ENCODE measurements at places on chromosomes 13 and 19.

DNA sequence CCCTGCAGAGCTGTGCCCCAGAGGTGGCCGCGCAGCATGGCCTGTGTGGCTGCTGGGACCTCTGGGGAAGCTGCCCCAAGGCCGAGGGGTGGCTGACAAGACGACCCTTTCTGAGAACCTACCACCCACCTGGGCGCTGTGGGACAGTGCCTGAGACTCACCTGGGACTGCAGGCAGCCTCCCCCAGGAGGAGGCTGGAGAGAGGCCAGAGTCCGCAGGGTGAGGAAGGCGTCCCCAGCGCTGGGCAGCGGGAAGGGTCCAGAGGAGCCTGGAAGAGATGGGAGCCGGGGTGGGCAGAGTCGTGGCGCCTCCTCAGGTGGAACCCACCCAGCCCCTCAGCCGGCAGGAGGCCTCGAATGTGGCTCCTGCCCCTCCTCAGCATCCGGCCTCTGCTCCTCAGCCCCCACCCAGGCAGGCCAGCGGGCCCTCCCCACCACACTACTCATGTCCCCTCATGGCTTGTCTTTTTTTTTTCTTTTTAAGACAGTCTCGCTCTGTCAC lies 25.3 kb downstream of the CILP2 start:
- DNase-seq = no peak

DNA sequence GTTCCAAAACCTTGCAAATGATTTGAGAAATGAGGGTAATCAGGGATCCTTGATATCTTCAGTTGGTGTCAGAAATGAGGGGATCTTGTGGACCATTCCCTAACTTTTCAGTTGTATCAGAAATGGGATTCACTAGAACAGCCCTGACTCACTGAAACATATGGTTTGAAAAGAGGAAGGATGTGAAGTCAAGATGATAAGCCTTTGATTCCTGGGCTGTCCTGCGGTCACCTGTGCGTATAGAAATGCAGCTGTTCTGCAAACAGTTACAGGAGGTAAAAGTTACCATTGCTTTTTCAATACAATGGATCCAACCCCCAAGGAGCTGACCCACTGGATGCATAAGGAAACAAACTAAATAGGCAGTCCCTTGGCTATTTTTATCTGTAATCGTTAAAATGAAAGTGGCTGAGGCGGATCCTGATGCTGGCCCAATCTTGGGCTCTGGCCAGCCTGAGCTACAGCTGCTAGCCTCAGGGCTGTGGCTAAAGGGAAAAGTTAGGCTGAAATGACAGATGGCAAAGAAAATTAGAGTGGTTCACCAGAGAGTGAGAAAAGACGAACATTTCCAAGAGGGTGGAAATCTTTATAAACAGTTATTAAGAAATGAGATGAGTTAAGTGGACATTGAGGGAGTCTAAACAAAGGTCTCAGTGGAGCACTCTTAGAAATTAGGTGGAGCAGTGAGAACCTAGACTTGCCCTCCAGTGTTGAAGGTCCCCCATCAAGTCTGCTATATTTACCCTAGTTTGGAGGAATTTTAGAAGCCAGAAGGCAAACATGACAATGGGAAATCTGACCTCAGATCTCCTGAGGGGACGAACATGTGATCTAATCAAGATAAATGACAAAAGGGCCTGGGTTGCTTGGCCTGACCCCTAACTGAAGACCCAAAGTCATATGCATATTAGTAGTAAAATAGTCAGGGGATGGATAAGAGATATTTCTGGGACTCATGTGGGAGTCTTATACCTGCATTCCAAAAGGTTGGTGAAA lies 7.6 kb downstream of the SIGLECL1 start:
- no peak for DNase-seq

DNA sequence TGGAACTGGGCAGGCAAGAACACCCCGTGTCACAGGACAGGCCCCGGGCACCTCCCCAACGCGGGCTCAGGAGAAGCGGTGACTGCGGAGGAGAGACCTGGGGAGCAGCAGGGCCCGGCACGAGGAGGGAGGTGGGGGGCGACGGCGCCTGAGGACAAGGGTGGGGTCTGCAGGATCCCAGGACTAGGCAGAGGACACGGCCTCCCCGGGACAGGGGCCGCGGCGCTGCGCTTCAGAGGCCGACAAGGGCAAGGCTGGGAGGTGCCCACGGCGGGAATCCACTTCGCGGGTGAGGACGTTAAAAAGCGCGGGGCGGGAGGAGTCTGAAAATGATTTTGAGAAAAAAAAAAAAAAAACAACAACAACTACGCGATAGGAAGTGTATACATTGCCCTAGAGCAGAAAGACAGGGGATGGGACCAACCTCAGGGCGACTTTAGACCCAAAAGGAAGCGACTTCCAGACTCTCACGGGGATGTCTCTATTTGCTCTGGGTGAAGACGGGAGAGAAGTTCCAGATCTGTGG lies 44.9 kb downstream of the ZNF611 start:
- no peak for DNase-seq

DNA sequence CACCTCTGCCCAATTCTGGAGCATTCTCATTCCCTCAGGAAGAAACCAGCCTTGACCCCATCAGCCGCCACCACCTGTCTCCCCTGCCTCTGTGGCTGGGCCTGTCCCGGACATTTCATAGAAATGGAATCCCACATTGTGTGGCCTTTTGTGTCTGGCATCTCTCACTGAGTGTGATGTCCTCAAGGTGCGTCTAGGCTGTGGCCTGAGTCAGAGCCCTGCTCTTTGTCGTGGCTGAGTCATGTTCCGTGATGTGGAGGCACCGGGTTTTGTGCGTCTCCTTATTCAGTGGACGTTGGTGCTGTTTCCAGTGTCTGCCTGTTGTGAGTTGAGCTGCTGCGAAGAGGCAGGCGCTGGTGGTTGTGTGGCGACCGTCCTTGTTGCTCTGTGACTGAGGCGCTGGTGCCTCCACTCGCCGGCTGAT lies 3.5 kb downstream of the FZR1 start:
- DNase-seq = no peak

DNA sequence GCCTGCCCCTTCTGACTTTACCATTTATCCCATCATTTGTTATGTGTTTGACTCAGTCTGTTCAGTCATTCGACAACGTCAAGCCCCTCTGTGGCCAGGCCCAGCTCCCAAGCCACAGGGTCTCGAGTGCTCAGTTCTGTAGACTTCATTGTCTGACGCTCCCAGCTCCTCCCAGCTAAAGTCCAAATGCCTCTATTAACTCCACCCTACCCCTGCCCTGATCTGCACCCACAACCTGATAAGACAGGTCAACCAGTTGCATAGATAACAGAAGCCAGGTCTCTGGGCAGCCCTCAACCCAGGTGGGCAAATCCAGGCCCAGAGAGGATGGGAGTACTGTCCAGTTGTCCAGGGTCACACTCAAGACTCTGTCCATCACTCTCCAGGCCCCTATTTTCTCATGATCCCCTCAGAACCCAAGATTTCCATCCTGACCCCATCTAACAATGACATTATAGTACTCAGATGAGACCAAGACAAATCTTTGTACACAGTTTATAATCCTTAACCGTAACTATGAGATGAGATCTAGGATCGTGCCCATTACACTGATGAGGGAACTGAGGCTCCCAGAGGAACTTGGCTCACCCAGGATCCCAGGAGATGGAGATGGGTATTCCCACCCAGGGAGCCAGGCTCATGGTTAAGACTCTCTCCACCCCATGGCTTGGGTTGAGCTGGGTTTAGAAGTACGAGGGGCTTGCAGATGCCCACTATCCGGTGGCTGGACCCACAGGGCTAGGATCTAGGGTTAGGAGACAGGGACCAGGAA lies 1.1 kb downstream of the TM6SF2 start:
- no peak for DNase-seq

DNA sequence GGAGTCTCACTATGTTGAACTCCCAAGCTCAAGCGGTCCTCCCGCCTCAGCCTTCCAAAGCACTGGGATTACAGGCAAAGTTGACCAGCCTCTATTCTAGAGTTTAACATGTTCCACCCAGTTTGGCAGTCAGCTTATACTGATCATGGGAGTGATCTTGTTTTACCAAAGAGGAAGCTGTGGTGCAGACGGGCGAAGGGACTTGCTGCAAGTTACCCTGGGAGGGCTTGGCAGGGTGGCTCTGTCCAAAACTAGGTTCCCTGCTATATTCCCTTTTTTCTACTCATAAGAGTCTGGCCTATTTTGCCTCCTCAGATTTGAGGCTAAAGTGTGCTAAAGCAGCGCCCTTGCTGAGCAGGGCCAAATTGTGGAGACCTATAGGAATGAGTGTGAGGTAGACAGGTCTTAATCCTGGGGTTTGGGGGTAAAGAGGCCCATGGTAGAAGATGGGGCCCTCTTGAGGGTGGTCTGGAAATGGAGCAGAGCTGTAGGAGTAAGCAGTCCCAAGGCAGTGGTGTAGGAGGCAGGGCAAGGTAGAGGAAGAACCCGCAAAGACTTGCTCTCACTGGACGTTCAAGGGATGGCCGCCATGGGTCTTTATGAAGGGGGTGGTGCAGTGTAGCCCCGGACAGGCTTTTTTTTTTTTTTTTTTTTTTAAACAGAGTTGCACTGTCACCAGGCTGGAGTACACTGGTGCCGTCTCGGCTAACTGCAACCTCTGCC lies 3.3 kb downstream of the RPS19 start:
- DNase-seq = no peak

DNA sequence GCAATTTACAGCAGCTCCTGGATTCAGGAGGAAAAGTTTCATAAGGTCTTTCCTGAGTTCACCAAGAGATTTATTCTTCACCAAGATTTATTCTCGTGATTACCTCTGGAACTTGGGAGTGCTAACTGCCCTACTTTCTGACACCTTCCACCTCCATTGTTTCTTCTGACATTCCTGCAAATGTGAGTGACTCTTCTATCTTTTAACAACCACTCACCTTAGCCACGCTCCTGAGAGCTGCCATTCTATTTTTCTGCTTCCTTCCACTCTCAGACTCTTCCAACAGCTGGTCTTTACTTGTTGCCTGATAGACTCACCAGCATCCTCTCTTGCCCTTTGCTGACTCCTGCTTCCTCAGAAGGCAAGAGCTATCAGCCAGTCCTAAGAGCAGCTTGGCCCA lies 11.5 kb upstream of the CBY2 start:
- DNase-seq = no peak

- DNase-seq = no peak
These were observed 7.9 kb upstream of the WBP4 start for GRCh38 chr13:41053384-41053826.

GRCh38 chr19:31538879-31539278 lies 189.6 kb upstream of the TSHZ3 start:
- no peak for DNase-seq

DNA sequence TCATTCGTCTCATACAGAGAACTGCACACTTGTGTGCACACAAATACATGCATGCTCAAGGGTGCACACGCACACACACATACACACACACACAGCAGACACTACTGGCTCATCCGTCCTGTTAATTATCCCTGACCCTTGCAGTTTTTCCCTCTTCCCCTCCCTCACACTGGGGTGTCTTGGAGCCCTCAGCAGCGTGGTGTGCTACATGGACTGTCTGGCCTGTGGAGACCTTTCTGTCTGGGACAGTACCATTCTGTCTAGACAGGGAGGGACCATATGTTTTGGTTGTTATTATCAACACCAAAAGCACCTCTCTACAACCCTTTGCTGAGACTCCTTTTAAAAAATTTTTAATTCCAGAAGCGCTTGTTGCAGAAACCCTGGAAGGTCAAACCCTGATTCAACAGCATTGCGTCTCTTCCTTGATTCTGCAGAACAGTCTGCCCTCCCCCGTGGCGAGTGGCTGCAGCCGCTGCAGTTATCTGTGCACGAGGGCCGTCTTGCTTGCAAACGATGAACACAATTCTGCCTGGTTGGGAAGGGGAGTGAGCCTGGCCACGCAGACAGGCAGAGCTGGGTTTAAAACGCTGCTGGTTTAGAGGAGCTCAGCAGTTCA lies 374.0 kb downstream of the IRS2 start:
- DNase-seq = no peak

- no peak for DNase-seq
These were observed 645.0 kb downstream of the EFNB2 start for GRCh38 chr13:105890509-105890908.

GRCh38 chr13:35554972-35555623 lies 78.6 kb upstream of the MAB21L1 start:
- no peak for DNase-seq

GRCh38 chr13:35714121-35714520 lies 237.6 kb upstream of the MAB21L1 start:
- DNase-seq = no peak

GRCh38 chr13:97390941-97391600 lies 42.9 kb upstream of the RAP2A start:
- no peak for DNase-seq

- DNase-seq = no peak
These were observed 217.8 kb downstream of the LHFPL6 start for GRCh38 chr13:39385154-39385553.

GRCh38 chr19:10553943-10554381 lies 10.3 kb downstream of the ATG4D start:
- DNase-seq = peak; percentile 53

DNA sequence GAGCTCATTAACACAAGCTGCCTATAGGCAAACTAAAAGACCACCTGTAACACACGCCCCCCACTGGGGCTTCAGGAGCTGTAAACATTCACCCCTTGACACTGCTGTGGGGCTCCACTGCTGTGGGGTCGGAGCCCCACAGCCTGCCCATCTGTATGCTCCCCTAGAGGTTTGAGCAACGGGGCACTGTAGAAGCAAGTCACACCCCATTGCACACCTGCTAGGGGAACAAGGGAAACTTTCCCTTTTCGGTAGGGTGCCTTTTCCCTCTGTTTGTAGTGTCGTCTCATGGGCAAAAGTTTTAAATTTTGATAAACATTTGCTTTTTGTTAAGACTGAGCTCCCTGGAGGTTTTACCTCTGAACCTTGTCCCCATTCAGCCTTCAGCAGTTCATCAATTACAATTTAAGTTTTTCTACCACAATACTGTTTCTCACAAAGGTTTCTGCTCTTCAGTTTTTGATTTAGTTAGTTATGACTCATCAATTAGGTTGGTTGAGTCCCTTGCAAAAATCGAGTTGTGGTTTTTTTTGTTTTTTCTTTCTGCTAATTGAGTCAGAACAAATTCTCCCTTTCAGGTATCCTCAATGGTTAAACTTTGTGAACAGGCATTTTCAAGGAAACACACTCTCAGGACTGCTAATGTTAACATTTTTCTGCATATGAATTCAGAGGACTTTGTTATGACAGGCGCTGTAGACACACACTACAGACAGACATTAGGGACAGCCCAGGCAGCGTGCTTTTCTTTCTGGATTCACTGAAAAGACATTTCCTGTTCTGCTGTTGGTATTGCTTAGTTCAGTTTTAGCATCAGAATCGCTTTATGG lies 35.1 kb downstream of the ZNF433 start:
- DNase-seq = no peak

GRCh38 chr19:20044663-20045062 lies 5.4 kb upstream of the ZNF682 start:
- DNase-seq = no peak

DNA sequence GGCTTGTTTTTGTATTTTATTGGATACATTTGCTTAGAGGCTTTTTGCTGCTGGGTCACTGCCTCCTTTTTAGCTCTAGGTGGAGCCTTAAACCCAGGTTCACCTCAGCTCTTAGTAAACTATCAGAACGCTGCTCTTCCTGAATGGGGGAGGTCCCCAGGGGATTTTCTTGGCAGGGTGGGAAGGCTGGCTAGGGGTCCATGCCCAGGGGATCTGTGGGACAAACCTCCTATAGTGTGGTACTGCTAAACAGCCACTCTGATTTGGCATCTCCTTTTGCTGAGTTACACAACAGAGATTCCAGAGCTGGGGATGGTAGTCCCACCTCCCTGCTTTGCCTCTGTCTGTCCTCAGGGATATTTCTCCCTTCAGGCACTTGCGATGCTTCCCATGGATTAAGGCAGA lies 204.9 kb downstream of the ZIC5 start:
- no peak for DNase-seq

- DNase-seq = no peak
These were observed 14.9 kb downstream of the ARHGAP33 start for GRCh38 chr19:35789978-35790944.

Data from stimulated activated CD8-positive, alpha-beta memory T cell treated with anti-CD3 and anti-CD28 coated beads, Interleukin-7, amount 100 ng/mL, for 4 hours (primary cell).